ENCODE measurements at places on chromosomes 6 and 20.
A peak's percentile ranks its signal among the peaks of the same experiment; 100 is the strongest.

GRCh38 chr6:111410371-111410770 is 72.6 kb downstream of the REV3L start:
- DNase-seq, result no peak

GRCh38 chr20:38685853-38686473 is 38.3 kb upstream of the SLC32A1 start:
- peak; percentile 27 for DNase-seq

DNA sequence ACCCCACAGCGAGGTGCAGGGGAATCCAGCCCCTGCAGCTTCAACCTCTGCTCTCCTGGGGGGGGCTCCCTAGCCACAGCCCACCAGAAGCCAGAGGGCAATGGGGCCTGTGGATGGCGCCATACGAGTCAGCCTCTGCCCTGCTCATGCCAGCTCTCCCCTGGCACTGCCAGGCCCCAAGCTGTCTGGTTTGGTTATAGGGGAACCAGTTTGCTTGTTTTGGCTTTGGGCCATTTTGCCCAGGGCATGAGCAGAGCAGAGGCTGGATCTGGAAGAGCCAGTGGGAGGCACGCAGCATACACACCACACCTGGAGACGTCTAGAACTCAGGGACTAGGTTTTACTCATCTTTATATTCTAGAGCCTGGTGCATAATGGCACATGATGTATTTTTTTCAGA is 66.7 kb upstream of the SLC22A16 start:
- DNase-seq, result no peak

DNA sequence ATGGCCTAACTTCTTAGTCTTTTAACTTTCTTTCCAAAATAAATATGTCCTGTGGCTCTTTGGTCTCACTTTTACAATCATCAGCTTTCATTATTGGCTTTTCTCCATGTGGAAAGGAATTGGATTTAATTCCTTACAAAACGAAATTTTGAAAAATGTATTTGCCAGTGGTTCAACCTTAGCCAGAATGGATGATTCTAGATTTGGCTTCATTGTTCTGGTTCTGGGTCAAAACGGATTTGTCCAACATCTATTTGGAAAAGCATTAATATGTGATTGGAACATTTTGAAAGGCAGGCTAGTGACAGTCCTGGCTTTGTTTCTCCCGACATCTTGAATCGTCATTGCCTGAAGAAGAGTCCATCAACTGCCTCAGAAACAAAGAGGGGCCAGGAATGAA is 59.2 kb downstream of the TENT5A start:
- DNase-seq, result no peak

GRCh38 chr20:40225596-40225995 is 463.4 kb downstream of the MAFB start:
- DNase-seq, result no peak

GRCh38 chr6:150685860-150686259 is 86.2 kb downstream of the PLEKHG1 start:
- DNase-seq, result no peak

- no peak for DNase-seq
These were observed 99.2 kb downstream of the MCHR2 start for GRCh38 chr6:99894815-99895214.

GRCh38 chr20:1494436-1494835 is 3.2 kb upstream of the SIRPB2 start:
- DNase-seq, result no peak

GRCh38 chr6:30135757-30136156 is at the start of gene TRIM40:
TRIM40 (plus strand) TSS chr6:30136140; CDS start chr6:30137037, 897 bp downstream.
- no peak for DNase-seq

DNA sequence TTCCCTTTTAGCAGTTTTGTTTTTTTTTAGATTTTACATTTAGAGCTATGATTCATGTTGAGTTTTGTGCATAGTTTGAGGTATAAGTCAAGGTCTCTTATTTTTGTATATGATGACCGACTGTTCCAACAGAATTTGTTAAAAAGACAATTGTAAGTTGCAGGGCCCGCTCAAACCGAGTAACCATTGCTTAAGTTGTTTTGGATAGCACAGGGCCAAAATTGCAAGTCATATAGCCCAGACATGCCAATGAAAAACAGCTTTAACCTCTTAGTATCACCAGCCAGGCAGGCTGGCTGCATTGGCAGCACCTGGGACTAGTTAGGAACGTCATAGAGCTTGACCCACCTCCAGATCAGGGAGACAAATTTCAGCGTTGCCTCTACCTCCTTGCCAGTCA is 47.3 kb downstream of the PFDN4 start:
- no peak for DNase-seq

DNA sequence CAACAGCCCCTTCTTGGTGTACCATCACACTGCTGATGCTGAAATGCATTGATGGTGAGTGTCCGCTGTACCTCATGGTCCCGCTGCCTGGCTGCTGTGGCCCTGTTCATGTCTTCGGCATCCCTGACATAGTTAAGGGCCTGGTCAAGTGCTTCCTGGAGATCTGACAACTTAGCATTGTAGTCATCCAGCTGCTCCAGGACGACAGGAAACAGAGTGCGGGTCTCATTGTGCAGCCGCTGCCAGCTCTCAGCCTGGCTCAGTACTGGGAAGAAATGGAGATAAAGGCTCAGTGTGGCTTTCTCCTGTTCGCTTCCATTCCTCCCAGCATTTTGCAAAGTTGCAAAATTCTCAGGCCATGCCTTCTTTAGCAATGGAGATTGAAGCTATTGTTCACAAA is 81.8 kb downstream of the LAMA4 start:
- DNase-seq, result no peak

DNA sequence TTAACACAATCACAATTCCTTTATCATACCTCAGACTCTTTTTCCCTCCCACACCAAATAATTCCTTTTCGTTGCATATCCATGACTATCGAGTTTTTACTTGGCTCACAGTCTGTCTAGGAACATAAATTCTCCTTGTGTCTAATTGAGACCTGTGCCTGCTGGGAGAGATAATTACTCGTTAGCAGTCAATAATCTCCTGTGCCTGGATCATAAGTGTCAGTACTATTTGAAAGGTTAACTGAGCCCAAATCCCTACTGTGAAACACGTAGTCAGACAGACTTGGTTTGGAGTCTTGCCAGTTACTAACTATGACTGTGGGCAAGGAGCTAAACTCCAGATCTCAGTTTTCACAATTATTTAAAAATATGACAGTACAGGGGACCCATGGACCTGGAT is 5.7 kb upstream of the CTNNBL1 start:
- DNase-seq, result no peak

- no peak for DNase-seq
These were observed 70.8 kb downstream of the PYGB start for GRCh38 chr20:25318471-25319240.

- DNase-seq, result no peak
These were observed 863.1 kb downstream of the MAFB start for GRCh38 chr20:39825950-39826349.

DNA sequence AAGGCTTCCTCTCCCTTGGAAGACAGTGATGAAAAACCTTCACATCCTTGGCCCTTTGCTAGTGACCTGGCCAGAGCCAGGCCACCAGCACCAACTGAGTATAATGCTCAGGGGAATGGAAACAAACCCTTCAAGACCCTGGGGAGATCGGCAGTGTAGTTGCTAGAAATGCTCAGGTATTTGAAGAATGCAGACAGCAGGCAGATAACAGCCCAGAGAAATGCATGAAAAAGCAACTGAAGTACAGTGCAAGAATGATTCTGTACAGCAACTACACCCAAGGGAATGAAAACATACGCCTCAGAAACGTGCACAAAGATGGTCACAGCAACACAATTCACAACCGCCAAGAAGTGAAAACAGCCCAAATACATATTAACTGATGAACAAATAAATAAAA is 41.1 kb downstream of the PPP1R3G start:
- DNase-seq, result no peak

GRCh38 chr20:9082741-9083140 is 13.9 kb downstream of the PLCB4 start:
- no peak for DNase-seq

- DNase-seq, result no peak
These were observed 120.9 kb upstream of the IFNGR1 start for GRCh38 chr6:137339929-137340559.

DNA sequence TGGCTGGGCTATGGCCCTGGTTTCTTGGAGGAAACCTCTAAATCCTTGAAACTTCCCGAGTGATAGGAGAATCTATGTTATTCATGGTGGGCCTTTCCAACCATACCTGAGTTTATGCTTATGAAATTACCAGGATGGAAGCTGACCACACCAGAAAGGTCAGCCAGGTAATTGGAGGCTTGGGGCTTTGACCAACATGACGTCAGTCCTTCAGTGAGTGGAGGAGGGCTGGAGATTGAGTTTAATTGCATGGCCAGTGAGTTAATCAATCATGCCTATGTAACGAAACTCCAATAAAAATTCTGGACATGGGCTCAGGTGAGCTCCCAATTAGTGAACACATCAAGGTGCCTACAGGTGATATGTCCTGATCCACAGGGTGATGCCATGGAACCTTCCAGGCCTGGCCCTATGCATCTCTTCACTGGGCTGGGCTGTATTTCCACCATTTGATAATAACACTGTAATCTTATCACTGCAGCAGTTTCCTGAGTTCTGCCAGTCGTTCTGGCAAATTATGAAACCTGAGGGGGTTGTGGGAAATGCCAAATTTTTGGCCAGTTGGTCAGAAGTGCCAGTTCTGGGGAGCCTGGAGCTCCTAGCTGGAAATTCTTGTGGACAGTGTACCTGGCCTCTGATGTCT is 106.5 kb downstream of the CDH26 start:
- DNase-seq, result no peak

DNA sequence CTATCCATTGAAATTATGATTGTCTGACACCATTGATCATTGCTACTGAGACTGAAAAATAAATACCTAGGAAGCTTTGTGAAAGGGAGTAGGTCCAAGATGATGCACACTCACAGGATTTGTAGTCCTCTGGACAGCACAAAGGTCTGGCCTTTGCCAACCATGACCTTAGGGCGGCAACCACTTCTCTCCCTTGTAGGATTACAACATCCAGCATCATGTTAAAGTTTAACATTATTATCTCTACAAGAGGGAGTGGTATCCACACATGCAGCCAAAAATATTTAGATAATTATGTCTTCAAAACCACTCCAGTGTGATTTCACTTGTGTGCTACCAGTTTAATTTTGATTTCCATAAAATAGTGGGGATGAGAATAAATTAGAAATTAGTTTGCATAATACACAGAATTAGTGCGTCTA is 51.1 kb upstream of the NHSL1 start:
- no peak for DNase-seq

GRCh38 chr6:117034971-117035370 is 157.9 kb downstream of the RFX6 start:
- no peak for DNase-seq

DNA sequence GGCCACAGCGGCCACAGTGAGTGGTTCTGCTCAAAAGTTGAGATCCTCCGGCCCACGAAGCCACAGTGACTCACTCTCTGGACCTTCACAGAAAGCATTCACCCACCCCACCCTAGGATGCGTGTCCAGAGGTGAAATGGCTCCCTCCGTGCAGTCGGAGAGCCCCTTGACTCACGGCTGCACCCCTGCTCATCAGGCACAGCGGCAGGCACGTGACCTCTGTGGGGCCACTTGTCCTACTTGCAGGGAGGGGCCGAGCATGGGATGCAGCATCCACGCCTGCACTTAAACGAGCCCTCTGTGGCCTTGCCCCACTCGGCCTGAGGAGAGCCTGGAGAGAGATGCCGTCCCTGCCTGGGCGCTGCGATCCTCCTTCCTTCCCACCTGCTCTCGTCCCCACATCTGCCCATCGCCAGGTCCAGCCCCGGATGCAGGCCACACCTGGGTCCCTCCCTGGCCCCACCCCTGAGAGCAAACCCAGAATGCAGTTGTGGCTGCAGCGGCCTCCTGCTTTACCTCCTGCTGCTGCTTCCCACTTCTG is 28.7 kb downstream of the NTSR1 start:
- peak; percentile 16 for DNase-seq

DNA sequence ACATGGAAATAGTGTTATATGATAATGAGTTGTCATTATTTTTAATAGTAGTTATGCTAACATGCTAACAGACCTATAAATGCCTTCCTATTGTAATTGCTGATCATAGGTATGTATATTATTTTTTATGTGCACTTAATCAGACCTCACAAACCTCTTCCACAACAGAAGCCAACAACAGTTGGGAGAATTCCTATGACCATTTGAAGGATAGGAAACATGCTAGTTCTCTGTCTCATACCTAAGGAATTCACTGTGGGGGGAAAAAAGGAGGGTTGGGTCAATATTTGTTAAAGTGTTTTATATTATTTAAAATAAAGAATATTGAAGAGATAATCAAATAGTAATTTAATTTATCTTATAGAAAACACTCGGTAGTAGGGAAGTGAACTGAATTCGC is 990.9 kb downstream of the EPHA7 start:
- DNase-seq, result no peak

DNA sequence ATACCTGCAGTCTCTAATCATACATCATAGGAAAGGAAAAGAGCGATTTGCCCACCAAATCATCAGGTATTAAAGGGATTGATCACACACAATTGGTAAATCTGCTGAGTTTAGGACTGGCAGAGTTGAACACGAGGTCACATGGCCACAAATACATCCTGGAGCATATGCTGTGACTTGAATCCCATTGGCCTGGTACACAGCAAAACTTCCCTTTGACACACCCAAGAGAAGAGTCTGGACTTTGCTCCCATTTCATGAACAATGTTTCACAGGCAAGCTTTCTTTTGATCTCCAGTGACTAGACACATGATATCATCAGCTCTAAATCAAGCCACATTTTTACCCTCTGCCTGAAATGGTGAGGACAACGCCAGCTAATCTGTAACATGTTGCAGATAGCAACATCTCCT is 117.9 kb downstream of the ISM1 start:
- no peak for DNase-seq

GRCh38 chr20:60268491-60268890 is 310.3 kb downstream of the CDH26 start:
- no peak for DNase-seq

GRCh38 chr6:42370323-42370985 is 81.3 kb downstream of the TRERF1 start:
- no peak for DNase-seq

DNA sequence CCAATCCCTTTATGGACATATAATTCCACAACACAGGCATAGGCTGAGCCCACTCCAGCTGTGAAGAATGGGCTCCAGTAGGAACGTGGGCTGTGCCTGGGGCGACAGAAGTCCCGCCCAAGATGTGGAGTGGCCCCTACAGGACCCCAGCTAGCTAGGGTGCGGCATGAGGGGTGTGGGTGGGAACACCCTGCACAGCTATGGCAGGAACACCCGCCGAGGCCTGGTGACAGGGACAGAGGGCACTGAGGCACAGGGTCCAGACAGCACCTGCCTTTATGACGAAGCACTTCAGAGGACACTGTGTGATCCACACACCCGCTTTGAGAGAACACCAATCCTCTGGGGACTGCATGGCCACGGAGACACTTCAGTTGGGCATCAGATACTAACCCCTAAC is 28.2 kb upstream of the TCFL5 start:
- DNase-seq, result no peak

- DNase-seq, result no peak
These were observed 505.2 kb downstream of the CBLN4 start for GRCh38 chr20:55500130-55500529.

- DNase-seq, result no peak
These were observed 176.6 kb upstream of the POU3F2 start for GRCh38 chr6:98657764-98658163.

GRCh38 chr6:146542881-146543210 is 787 bp upstream of the RAB32 start:
- DNase-seq, result no peak

All from ovary (tissue), 10 donors.